ENCODE measurements at places on chromosomes 12 and 14.

GRCh38 chr14:20179880-20180279, 10.8 kb upstream of the OR11G2 start:
- DNase-seq, result no peak

- no peak for DNase-seq
These were observed 22.8 kb upstream of the CEBPE start for GRCh38 chr14:23141706-23142444.

GRCh38 chr14:22803687-22803974, 11.6 kb downstream of the SLC7A7 start:
- no peak for DNase-seq

- DNase-seq, result no peak
These were observed 8.4 kb upstream of the KRT80 start for GRCh38 chr12:52200086-52200780.

- DNase-seq, result no peak
These were observed 9.1 kb downstream of the ADSS1 start for GRCh38 chr14:104732931-104733681.

GRCh38 chr14:106875503-106875902, 1349.1 kb downstream of the TMEM121 start:
- no peak for DNase-seq

- no peak for DNase-seq
These were observed 1.9 kb downstream of the CCDC184 start for GRCh38 chr12:48185181-48185919.

DNA sequence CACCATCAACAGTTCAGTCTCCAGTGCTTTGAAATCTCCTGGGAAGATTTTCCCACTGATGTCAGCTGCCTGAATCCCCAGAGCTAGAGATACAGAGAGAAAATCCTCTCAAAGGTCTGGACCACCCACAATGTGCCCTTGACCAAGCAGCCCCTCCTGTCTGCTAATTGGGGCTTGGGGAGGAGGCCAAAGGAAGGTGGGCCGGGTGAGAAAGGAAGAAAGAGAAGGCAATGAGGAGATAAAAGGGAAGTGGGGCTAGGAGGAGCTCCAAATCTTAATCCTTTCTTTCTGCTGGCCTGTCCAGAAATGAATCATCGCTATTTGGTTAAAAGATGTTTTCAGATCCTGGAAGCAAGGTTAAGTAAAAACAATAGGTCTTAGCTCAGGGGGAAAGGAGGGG, 322.9 kb downstream of the BCL11B start:
- no peak for DNase-seq

DNA sequence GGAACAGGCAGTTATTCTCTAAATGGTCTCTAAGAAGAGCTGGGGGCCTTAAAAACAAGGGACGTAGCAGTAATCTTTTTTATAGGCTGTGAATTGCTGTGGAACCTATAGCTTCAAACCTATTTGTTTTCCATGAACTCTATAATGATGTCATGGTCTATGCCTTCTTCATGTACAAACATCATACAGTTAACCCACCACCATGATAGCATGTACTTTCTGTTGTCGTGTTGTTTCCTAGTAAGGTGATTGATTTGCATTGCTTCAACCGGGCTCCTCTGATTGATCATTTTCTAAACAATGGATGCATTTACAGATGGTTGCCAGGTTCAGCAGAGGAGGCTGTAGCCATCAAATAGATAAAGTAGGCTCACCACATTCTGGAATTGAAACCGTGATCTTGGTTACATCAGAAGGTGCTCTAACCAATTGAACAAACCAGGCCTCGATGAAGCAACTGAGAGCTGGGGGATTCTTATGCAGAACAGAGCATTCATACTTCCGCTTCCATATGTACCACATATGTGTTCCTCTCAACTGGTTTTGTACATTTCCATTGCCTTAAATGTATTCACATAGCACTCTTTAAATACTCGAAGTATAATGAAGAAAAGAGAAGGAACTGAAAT, 25.6 kb upstream of the PCNX1 start:
- DNase-seq, result no peak

- no peak for DNase-seq
These were observed 23.5 kb downstream of the NOC4L start for GRCh38 chr12:132167611-132168310.

DNA sequence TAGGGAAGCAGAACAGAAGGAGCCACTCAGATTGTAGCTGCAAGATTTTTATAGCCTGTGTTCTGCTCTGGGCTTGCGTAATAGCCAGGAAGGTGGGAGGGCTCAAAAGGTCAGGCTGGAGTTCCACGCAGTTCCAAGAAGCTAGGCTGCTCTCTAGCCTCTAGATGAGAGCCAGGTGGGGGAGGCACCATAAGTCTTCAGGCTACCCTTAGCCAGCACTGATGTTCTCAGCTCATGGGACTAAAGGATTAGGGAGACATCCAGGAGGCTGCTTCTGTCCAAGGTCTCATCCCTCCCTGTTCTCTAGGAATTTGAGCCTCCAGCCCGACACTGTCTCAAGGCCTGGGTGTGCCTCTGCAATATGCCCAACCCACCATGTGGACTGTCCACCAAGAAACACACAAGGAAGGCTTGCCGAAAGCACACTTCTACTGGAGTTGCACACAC, 1.7 kb downstream of the LMBR1L start:
- DNase-seq, result no peak

DNA sequence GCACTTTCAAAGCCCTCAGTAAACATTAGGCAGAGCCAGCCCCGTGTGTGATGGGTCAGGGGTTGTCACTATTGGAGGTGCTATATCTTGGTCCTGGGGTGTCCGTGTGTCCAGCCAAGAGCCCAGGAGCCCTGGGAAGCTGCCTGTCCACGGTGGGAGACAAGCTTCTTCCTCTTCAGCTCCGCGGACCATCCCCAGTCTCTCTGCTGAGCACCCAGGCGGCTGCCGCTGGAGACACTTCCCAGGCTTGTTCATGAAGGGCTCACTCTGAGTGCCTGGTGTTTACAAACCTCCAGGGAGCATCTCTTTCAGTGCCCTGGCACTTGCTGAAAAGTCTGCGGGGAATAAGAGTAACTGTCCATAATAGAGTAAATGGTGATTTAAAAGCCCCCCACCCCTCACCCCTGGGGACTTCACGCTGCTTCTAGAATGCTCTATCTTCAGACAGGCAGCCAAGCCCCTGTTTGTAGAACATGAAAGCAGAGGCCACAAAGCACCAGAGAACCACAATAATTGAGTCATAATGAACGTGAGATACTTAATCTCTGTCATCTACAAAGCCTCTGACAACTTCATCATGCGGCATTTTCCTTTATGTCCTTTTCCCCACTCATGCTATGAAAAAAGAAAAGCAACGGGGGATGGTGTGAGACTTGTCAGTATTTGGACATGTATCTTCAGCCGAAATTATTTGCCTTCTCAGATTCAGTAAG, 178.6 kb downstream of the TMEM132C start:
- no peak for DNase-seq

DNA sequence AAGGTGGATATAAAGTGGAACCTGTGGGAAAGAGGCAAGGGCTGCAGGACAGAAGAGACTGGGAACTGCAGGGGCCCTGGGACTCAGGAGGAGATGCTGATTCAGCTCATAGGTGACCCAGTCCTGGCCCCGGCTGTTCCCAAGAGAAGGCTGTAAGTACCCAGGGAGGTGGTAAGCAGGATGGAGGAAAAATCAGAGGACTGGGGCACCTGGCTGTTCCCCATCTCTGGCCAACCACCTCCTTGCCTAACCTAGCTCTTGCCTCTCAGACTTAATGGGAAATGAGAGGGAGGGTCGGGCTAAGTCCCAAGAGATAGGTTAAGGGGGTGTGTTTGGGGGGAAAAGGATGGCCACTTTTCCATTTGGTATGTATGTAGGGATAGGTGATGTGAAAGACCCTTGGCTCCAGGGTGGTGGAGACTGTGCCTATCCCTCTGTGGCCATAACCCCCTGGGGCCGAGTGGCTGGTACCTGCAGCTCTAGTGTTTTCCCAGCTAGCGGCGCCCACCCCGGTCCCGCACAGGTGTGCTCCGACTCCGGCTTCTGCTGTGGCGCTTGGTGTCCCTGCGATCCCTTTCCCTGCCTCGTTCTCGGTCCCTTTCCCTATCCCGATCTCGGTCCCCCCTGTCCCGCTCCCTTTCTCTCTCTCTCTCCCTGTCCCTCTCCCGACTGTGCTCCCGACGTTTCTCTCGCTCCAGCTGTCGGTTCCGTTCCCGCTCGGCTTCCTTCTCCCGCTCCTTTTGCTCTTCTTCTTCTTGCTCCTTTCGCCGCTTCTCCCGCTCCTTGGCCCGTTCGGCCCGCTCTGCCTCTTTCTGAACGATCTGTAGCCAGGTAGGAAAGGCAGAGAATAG, 1.6 kb upstream of the CDH24 start:
- DNase-seq, result no peak

- no peak for DNase-seq
These were observed 35.1 kb downstream of the ST8SIA1 start for GRCh38 chr12:22299294-22299912.

DNA sequence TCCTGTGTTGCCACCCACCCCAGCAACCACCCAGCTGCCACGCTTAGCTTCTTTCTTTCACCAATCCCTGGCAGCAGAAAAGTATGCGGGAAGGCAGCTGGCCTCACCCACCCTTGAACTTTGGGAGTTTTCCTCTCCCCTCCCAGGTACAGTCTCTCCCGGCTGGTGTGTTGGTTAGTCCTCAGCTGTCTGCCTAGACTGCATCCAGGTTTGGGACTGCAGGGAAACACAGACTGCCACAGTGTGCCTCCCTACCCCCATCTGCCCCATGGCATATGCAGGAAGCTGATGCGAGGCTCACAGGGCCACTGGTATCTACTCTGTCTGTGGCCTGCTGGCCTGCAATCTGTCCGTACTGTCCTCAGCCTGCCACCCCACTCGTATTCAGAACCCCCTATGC, 2.1 kb downstream of the CD9 start:
- no peak for DNase-seq

DNA sequence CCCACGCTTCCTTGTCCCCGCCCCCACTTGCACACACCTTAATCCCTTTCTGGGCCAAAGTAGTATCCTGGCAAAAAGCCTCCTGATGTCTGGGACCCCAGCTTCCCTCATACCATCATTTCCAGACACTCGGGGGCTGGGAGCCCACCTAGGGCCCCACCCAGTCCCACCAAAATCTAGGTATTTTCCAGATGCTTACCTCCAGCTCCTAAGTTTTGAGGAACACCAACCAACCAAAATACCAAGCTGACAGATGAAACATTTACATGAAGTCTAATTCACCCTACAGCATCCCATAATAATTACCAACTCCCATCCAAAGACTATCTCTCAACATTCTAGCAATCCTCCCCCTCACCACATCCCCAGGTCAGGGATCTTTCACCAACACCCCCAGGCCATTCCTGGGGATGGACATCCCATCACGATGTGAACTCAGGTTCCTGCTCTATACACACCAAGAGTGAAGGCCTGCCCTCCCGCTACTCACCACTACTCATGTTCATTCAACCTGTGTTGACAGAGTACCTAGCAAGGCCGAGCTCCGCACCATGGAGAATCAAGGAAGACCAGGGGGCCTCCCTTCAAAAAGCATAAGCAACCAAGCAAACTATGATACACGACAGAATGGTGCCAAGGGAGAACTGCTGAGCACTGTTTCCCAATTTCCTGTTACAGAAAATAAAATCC, 1.6 kb upstream of the CHD4 start:
- peak; percentile 14 for DNase-seq

GRCh38 chr12:8145754-8146441, 10.9 kb upstream of the ZNF705A start:
- no peak for DNase-seq

DNA sequence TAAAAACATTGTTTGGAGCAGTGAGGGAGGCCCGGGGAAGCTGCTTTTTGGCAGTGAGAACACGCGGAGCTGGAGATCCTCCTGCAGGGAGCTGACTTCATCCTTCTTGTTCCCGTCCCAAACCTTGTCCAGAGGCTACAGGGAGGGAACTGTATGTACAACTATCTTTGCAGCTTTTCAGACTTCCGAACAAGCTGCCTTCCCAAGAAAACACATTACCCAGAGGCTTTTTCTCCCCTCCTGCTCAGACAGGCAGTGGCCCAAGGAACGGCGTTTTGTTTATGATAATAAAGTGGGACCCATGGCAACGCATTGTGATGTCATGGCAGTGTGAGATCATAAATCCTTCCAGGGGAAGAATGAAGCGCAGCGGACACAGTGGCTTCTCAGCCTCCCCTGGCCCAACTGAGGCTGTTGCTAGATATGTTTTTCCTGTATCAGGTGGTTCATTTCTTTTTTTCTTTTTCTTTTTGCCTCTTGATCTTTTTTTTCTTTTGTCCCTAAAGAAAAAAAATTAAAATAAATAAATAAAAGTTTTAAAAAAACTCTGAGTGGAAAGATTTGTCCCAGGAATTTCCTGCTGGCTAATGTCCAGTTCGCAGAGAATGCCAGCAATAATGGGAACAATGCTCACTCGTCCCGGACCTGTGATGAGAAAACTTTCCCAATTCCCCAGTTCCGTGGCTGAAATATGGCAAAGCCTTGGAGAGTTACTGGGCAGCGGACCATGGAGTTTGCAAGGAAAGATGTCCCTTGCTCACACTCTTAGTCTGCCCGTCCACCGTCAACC, 103.4 kb upstream of the MAP1LC3B2 start:
- DNase-seq, result no peak

GRCh38 chr12:124573839-124574786, 6.7 kb upstream of the NCOR2 start:
- no peak for DNase-seq

GRCh38 chr14:64244279-64244678, 49.9 kb downstream of the ESR2 start:
- DNase-seq, result no peak

DNA sequence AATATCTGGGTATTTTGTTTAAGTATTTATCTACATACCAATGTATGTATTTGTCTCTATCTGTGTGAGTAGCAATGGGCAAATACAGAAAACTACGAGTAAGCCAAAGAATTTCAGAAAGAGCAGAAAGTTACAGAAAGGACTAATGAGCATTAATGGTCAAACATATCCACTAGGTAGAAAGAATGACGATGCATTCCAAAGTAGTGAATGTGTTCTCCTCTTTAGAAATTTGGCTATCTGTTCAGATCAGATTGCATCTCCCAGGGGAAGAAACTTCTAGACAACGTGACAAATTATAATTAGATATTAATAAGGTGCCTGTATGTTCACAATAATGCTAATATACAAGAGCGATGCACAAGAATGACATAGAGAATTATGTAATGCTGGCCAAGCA, 194.5 kb upstream of the GZMB start:
- DNase-seq, result no peak

- DNase-seq, result peak; percentile 29
These were observed 903 bp downstream of the BRF1 start for GRCh38 chr14:105299654-105300541.

- peak; percentile 61 for DNase-seq
These were observed 6.8 kb upstream of the HNF1A start for GRCh38 chr12:120971299-120972180.
